Lung microvascular endothelial cell (primary cell): ENCODE measurements at places on chromosomes 16 and 17. TPM values are rescaled to one million over a fixed set of nuclear protein-coding genes. Genes with fewer than 3 reads are reported as not detected.

- DNase-seq = no peak
Measured at GRCh38 chr17:48503747-48504146, 27.1 kb downstream of the HOXB1 start.

METTL23 gene
- total RNA-seq = 20.0 and 22.8 TPM in 2 replicates

DNA sequence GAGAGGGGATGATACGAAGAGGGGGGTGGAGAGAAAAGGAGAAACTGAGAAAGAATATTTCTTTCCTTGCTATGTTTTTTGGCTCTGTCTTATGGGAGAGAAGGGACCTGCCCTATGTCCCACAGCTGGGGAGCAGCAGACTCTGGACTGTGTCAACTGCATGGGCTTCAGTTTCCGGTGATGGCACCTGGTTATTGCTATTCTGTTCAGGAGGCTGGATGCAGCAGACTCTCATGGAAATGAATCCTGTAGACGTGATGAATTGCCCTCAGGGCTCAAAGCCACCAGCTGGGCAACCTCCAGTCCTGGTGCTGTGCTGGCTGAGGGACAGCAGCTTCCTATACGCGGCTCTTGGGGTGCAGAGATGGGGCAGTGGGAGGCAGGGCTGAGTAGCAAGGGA lies 121.2 kb downstream of the HAPSTR1 start:
- DNase-seq = no peak

- DNase-seq = no peak
Measured at GRCh38 chr17:50775926-50776325, 8.6 kb upstream of the ANKRD40CL start.

- peak; percentile 63 for DNase-seq
Measured at GRCh38 chr17:65914784-65915342, 277.1 kb downstream of the CEP112 start.

DNA sequence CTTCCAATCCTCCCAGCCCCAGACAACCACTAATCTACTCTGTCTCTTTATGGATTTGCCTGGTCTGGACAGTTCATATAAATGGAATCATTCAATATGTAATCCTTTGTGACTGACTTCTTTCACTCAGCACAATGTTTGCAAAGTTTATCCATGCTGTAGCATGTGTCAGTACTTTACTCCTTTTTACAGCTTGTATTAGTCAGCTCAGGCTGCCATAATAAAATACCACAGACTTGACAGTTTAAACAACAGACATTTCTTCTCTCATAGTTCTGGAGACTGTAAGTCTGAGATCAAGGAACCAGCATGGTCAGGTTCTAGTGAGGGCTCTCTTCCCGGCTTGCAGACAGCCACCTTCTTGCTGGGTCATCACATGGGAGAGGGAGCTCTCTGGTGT lies 41.3 kb downstream of the GPRC5B start:
- DNase-seq = no peak

ABCC12 gene
- total RNA-seq = not detected in 2 replicates

GRCh38 chr17:73030995-73031394 lies 61.5 kb downstream of the SLC39A11 start:
- DNase-seq = no peak

KRT33A gene
- total RNA-seq = not detected in 2 replicates
